ENCODE measurements at places on chromosomes 12 and 14. TPM values are rescaled to one million over a fixed set of nuclear protein-coding genes. Genes with fewer than 3 reads are reported as not detected.

GRCh38 chr14:25074099-25074685 lies 24.2 kb upstream of the STXBP6 start:
- DNase-seq: no peak

- DNase-seq: no peak
Observed at GRCh38 chr14:61668282-61668681, 27.0 kb upstream of the HIF1A start.

Gene GPR132
- 3.3 TPM for total RNA-seq

Gene MORN3
- 0.89 TPM for total RNA-seq

DNA sequence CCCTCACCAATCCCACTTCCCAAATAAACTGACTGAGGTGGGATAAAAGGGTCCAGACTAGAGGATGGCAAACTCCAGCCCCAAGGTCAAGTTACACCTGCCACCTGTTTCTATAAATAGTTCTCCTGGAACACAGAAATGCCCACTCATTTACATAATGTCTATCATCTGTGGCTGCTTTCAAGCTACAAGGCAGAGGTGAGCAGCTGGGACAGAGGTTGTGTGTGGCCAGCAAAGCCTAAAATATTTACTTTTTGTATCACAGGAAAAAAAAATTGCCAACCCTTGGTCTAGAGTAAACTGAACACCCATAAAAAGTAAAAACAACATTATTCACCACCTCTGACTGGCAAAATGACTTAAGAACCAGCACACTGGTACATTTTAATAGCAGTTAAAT lies 269.4 kb downstream of the RGS6 start:
- DNase-seq: no peak

All from endodermal cell (in vitro differentiated cells).